ENCODE measurements at places on chromosomes 2 and 18. TPM values are rescaled to one million over a fixed set of nuclear protein-coding genes. Genes with fewer than 3 reads are reported as not detected.

VIT gene
- total RNA-seq, result not detected

KIF5C gene
- total RNA-seq, result 1.4 TPM

FOXI3 gene
- total RNA-seq, result 0.66 TPM

UGT1A1 gene
- not detected for total RNA-seq

PTH2R gene
- total RNA-seq, result not detected

Measured in SK-MEL-5 (cell line).